Sigmoid colon (tissue), 7 donors: ENCODE measurements at places on chromosomes 4 and X. TPM values are rescaled to one million over a fixed set of nuclear protein-coding genes. Genes with fewer than 3 reads are reported as not detected.

The RTL5 gene
- polyA plus RNA-seq, result 0.46 TPM

The GPC3 gene
- 0.60 TPM for polyA plus RNA-seq

The GRIA2 gene
- polyA plus RNA-seq, result 0.25 TPM

The MAGEA8 gene
- not detected for polyA plus RNA-seq

The ENPP6 gene
- polyA plus RNA-seq, result under 0.01 TPM

The TBC1D9 gene
- polyA plus RNA-seq, result 8.2 TPM

The CT45A5 gene
- polyA plus RNA-seq, result not detected

GRCh38 chr4:100754751-100755150, 236.9 kb upstream of the EMCN start:
- no peak for DNase-seq

GRCh38 chr4:80362578-80363181, 27.1 kb downstream of the CFAP299 start:
- no peak for DNase-seq

GRCh38 chr4:8274765-8275547, 5.4 kb downstream of the HTRA3 start:
- DNase-seq, result peak; percentile 98
